ENCODE measurements at places on chromosomes 3 and 15. TPM values are rescaled to one million over a fixed set of nuclear protein-coding genes. Genes with fewer than 3 reads are reported as not detected.

- ATAC-seq = peak; percentile 84
Measured at GRCh38 chr3:100563652-100564211, 45.7 kb upstream of the ADGRG7 start.

CHRM5 gene
- 0.89 TPM for total RNA-seq

FAH gene
- total RNA-seq = 5.9 TPM

TRPM1 gene
- 0.11 TPM for total RNA-seq

DNA sequence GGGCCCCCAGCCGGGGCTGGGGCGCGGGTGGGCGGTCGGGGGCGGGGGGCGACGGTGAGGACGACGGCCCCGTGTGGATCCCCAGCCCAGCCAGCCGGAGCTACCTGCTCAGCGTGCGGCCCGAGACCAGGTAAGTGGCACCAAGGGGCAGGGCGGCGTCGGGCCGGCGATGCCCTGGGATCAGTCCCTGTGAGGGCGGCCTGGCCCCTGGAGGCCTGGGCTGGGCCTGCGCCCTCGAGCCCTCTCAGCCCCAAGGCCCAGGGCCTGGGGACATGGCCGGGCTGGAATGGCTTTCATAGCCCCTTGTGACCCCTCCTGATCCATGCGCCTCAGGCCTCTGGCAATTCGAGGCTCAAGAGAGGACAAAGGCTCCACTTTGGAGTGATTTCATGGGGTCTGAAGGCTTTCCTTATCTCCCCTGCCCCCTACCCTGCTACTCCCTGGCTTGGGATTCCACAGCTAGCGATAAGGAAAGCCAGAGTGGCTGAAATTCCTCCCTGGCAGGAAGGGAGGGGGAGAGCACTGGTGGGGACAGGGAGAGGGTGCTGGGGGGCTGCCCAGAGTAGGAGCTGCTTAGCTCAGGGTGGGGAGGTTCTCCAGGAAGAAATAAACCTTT lies 418 bp downstream of the ALPK3 start:
- peak; percentile 9 for ATAC-seq

DNA sequence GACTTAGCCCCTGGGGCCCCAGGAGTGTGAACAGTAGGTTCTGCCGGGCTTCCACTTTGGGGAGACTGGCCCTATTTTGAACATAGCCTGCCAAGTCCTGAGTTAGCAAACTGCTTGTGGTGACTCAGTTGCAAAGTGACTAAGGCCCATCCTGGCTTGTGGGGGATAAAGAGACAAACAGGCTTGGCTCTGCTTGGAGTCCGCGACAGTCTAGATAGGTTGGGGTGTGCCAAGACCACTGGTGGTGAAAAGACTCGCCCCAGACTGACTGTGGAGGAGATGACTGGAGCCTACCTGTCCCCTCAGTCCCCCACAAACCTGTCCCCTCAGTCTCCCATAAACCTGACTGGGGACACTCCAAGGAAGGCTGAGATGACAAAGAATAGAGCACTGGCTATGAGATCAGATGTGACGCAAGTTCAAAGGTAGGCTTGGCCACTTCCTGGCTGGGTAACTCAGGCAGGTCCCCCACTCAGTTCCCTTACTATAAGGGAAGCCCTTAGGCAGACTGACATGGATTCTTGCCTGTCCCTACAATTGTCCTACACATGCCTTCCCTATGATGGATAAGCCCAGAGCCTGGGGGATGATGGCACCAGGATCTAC lies 4.3 kb downstream of the DNASE1L3 start:
- no peak for ATAC-seq

GRCh38 chr3:17478673-17479072 lies 263.8 kb downstream of the TBC1D5 start:
- peak; percentile 77 for ATAC-seq
